ENCODE measurements at places on chromosomes 3 and 15. TPM values are rescaled to one million over a fixed set of nuclear protein-coding genes. Genes with fewer than 3 reads are reported as not detected.

ONECUT1 gene
- not detected for total RNA-seq

ITIH1 gene
- 0.08 TPM for total RNA-seq

STRIT1 gene
- total RNA-seq = not detected

ACKR4 gene
- total RNA-seq = 0.43 TPM

ZNF80 gene
- total RNA-seq = not detected

SI gene
- 0.20 TPM for total RNA-seq

PRR20G gene
- not detected for total RNA-seq

ATP2B2 gene
- not detected for total RNA-seq

GABRR3 gene
- total RNA-seq = not detected

UROC1 gene
- not detected for total RNA-seq

SEMA3G gene
- total RNA-seq = 0.31 TPM

GRAMD2A gene
- 0.29 TPM for total RNA-seq

PLIN1 gene
- total RNA-seq = 0.03 TPM

CTSH gene
- total RNA-seq = 492 TPM

RUBCN gene
- total RNA-seq = 16.1 TPM

COLQ gene
- total RNA-seq = not detected

DUOX1 gene
- total RNA-seq = 1.5 TPM

ITIH3 gene
- not detected for total RNA-seq

MTFMT gene
- total RNA-seq = 17.1 TPM

PCCB gene
- total RNA-seq = 45.3 TPM

Data from HT-29 (cell line).